Kidney epithelial cell (primary cell): ENCODE measurements at places on chromosomes 12 and 14.

DNA sequence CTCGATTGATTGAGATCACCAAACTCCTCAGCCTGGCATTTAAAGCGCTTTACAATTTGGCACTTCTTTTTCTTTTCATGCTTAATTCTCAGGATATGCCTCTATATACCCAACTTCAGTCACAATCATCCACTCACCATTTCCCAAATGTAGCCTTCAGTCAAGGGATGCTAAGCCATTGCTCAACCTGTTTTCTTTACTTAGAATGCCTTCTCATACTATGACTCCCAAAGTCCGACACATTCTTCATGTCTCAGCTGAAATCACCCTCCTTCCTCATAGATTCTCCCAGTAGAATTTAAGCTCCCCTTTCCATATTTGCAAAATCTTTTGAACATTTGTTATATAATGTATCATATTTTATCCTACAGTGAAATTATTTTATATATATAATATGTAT lies 467.0 kb downstream of the LRIG3 start:
- no peak for DNase-seq

- DNase-seq, result no peak
Measured at GRCh38 chr12:30643366-30643765, 52.3 kb downstream of the IPO8 start.

GRCh38 chr14:99879401-99880295 lies 86.4 kb downstream of the EML1 start:
- DNase-seq, result peak; percentile 56

DNA sequence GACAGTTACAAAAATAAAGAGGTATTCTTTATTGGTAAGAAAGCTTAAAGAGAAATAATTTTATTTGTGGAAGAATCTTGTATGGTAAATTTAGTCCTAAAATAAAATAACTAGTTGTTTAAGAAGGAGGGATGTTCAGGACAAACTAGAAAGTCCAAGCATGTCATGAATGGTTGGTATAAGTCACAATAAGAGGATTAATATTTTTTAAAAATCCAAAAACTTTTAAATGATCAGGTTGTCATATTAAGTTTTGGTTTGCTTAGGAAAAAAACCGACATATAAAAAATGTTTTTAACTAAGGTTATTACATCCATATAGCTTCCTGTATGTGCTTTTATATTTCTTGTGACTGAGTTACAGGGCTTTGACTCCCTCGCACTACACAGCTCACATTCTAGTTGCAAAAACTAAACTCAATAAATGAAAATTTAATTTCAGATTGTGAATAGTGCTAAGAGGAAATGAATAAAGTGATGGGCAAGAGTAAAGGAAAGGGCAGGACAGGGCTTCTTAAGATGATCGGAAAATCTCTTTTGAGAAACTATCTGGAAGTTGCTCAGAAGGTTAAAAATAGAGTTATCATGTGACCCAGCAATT lies 80.7 kb upstream of the METAP2 start:
- DNase-seq, result no peak

GRCh38 chr14:44928793-44929192 lies 33.0 kb downstream of the KLHL28 start:
- DNase-seq, result no peak

DNA sequence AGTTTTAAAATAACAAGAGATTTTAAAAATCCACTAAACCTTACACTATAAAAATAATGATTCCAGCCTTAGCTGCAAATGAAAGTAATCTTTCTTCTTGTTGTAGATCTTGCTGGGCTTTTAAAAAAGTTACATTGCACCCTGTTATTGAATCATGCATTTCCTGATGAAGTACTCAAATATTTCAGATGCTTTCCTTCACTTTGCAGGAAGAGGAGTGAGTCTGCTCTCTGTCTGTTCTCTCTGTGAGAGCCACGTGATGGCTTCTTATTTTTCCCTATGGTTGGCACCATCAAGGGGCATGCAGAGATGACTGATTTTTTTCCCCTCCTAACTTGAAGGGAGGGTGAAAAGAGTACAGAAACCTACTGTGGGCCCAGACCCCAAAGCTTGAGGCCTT lies 262.7 kb downstream of the ATP23 start:
- DNase-seq, result no peak

DNA sequence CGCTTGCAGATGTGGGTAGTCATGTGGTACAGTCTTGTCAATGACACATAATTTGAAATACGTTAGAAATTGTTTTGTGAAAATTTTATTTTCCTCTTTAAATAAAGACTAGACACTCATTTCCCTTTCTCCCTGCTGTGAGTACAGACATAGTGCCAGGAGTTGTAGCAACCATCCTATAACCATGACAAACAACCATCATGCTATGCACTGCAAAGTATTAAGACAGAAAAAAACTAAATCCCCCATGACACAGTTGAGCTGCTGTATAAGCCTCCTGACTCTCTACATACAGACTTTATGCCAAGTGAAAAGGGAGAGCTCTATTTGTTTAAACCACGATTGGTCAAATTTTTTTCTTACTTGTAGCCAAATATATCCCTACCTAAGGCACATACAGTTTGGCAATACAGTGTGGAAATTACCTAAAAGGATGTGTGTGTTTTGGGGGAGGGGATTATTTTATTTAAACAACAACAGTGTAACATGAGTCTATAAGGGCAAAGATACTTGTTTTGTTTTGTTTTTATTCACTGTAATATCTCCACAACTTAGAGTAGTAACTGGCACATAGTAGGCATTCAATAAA lies 45.0 kb upstream of the KRR1 start:
- no peak for DNase-seq

- no peak for DNase-seq
Measured at GRCh38 chr12:62998454-62998853, 63.5 kb upstream of the PPM1H start.

DNA sequence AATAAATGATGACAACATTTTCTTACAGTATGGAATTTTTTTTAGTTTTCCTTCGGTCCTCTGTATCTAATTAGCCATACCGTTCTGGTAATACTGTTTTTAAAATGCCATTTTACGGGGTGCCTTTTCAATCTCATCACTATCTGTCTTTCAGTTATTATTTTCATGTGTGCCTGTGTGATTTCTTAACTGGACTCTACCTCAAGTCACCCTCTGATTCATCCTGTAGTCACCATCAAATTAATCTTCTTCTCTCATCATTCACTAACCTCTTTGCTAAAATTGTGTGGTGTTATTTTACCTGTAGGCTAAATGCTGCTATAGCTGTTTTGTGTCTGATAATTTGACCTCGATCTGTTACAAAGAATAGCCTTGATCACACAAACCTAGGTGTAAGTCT lies 16.0 kb upstream of the CCT2 start:
- no peak for DNase-seq

DNA sequence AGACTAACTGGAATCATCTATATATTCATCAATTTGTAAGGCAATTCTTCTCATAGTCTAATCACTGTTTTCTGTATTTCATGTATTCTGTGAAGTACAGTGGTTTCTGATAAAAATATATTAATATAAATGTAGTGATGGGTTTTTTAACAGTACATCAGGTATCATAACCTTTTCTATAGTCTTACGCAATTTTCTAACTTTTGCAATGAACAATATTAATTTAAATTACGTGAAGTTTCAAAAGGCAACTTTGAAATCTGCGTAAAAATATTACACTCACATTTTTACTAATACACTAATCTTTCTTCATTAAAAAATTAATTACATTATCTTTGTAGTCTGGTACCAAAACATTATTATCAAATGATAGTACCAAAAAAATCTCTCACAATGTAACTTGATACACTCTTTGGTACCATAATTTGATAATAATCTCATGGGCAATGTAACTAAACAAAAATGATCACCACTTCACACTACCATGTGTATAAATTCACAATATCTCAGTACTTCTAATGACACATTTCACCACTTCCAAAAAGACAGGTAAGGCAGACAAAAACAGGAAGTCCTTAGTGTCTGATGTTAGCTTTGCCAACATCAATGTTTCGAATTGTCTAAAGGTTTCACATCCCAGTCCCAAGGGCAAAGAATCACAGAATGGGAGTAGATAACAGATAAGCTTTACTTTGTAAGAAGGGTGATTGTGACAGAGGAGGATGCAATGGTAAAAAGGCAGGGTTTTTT lies 8.7 kb downstream of the DNAI7 start:
- DNase-seq, result no peak

DNA sequence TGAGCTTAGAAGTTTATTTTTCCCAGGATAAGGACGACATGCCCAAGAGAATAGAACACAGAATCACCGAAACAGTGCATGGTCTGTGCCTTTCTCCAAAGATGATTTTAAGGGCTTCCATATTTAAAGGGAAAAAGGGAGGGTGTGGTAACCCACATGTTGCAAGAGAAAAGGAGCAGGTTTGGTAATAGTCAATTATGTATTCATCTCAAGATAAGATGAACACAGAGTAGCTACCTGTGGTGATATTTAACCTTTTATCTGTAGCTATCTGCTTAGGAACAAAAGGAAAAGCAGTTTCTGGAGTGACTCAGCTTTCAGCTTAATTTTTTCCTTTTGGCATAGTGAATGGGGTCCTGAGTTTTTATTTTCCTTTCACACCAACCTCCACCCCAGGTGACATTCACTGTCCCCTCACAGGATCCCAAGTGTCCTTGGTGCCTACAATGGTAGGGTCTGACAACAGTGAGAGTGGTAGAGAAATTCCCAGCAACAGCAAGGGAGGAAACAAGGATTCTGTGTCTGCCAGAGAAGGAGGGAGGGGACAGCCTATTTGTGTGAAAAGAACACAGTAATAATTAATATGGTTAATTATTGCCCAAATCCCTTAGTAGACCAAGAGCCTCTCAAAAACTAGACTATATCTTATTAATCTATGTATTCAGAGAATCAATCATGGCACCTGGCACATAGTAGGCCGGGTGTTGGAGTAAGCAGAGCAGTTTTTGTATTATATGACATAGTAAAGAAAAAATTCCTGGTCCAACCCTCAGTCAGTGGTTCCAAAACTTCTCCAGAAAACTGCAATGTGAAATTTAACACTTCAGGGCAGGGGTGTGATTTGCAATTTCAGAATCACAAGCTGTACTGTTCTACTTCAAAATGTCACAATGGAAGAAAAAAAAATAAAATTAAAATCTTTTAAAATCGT lies 154.5 kb downstream of the PHLDA1 start:
- DNase-seq, result no peak

DNA sequence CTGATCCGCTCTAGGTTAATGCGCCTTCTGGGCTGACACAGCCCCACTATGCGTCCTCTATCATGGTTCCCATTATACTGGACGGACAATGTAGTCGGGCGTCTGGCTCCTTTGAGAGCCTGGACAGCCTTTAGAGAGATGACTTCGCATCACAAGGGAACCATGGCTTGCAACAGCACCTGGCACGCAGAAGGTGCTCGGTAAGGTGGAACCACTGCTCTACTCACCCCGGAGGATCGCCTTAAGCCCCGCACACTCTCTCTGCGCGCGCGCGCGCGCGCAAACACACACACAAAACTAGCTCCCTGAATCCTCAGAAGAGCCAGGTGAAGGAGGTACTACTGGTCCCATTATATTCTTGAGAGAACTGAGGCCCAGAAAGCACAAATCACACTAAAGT lies 7.1 kb downstream of the MAP3K12 start:
- DNase-seq, result no peak

GRCh38 chr14:71932229-71932981 lies at the start of gene RGS6:
Gene RGS6 (plus strand): TSS chr14:71932429.
- DNase-seq, result no peak

DNA sequence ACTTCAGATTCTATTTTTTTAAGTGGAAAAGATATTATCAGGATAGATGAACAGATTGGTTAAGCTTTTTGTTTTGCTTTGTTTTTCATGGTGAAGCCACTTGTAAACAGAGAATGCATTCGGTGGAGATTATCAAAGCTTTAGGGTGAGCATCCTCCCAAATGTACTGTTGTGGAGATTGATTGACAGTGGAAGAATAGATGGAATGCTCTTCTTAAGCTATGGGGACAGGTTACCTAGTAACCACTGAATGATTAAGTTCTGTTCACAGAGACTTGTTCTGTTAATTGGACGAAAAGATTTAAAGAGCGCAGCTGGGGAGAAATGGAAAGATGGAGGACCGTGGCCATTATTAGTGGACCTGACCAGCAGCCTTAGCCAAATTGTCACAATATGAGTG lies 21.8 kb upstream of the SPATA7 start:
- DNase-seq, result no peak

- peak; percentile 4 for DNase-seq
Measured at GRCh38 chr12:63362791-63363190, 211.8 kb upstream of the AVPR1A start.

DNA sequence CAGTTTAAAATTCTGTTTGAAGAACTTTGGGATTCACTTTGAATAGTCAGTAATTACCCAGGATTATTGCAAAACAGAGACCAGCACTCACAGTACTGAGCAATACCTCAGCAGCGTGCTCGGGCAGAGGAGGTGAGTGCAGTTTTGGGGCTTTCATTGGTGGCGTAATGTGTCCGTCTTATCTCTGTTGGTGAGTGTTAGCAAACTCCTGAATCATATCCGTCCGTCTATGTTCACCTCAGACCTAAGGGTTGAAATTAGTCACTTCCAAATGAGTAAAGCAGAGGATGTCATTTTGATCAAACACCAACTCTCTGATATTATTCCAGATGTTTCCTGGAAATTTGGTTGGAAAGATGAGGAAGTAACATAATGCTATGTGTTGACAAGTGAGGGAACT lies 82.8 kb downstream of the BORCS5 start:
- DNase-seq, result no peak

DNA sequence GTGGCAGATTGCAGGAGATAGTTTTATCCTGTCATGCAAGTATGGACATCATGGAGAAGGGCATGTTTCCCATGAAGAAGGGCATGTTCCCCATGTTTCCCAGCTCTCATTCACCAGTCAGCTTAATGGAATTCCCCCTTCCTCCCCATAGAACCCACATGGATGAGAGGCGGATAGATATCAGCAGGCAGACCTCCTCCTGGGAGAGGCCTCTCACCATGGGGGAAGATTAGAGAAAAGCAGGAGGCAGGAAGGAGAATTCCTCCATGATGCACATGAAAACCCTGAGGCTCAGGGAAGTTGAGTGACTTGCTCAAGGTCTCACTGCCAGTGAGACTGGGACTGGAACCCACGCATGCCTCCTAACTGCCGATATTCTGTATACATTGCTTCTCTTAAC lies 92.9 kb upstream of the FOXN3 start:
- no peak for DNase-seq

DNA sequence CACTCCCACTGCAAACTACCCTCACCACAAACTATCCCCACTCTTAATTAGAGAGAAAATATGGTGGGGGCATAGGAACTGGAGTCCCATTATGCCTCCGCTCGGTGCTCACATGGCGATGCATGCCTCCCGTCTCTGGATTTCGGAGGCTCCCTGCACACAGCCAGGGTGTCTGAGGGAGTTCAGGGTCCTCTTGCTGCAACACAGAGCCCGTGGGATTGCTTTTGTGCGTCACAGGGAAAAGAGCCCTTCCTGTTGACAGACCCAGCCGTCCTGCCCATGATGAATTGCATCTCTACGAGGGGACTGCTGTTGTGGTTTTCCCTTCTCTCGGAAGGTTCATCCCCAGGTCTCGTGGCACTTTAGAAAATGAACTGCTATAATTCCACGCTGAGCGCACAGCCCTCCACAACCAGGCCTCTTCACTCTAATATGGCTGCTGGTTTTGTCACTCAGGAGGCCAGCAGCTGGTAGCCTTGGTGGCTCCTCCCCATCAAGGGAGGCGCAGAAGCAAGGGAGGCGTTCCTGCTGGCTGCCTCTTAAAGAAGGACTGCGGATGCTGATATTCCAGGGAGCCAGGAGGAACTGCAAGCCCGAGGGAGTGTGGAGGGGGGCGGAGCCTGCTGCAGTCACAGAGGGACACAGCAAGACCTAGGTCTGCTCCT lies 158.0 kb downstream of the KCNA5 start:
- no peak for DNase-seq

GRCh38 chr12:113416091-113416754 lies 6.0 kb upstream of the SDSL start:
- DNase-seq, result no peak
